ENCODE measurements at places on chromosomes 3 and 15.

GRCh38 chr15:99098991-99099390, 5.9 kb upstream of the SYNM start:
- no peak for DNase-seq

- DNase-seq, result no peak
Measured at GRCh38 chr3:31105438-31106077, 211.1 kb upstream of the GADL1 start.

DNA sequence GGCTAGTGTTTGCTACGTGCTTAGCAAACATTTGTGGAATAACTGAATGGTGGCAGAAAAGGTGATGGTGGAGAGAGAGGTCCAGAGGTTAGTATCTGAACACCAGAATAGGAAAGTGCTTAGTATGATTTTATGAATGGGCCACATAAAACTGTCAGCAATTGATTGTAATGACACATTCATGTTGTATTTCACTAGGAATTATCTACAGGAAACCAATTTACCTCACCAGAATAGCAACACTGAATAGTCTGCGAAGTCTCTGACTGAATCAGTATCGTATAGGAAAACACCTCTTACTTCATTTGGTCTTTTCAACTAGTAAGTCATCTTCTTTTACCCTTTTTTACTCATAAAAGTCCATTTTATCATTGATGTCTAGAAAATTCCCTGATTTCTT, 8.2 kb upstream of the ATP11B start:
- no peak for DNase-seq

DNA sequence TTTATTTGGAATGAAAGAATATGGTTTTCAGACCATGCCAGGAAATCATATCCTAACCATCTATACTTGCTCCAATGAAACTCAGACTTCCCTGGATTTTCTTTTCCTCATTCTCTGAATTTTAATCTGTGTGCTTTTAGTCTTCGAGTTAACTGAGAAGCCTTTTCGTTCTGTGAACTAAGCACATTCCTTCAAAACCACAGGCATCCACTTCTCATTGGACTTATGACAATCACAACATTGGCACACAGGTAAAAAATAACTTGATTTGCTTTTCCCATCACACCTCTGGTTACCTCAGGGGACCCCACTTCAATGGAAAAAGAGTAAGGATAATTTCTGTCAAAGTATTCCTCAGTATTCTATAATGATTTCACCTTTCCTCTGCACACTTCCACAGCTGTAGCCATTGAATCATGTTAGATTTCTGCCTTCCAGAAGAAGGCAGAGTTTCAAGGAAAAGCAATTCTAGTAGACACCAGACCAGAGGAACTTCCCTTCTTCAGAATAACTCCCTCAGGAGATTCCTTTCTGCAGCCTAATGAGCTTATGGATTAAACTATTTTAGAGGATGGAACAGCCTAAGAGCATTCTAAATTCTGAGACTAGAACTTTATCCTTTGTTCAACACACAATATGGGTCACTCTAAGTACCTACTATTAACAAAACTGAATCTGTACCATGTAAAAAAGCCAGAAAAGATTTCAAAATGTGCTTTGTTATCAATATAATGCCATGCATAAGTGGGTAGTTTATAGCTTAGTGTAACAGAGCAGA, 15.9 kb downstream of the COMMD2 start:
- DNase-seq, result no peak

DNA sequence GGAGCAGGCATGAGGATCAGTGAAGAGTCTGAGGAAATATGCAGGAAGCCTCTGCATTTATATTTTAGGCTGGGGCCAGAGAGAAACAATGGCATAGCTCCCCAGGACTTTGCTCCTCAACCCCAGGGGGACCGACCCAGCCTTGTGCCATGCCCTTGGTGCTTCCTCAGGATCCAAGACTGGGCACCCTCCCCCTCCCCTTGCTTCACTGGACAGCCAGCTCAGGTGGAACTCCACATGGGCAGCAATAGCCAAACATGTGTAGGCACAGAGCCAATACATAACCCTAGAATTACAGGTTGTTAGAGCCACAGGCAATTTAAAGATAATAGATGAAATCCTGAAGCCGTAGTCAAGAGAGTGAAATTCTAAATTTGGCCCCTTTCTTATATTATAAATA, 73.0 kb upstream of the ETV5 start:
- DNase-seq, result no peak

- DNase-seq, result no peak
Measured at GRCh38 chr15:45948181-45948621, 313.4 kb downstream of the SQOR start.

DNA sequence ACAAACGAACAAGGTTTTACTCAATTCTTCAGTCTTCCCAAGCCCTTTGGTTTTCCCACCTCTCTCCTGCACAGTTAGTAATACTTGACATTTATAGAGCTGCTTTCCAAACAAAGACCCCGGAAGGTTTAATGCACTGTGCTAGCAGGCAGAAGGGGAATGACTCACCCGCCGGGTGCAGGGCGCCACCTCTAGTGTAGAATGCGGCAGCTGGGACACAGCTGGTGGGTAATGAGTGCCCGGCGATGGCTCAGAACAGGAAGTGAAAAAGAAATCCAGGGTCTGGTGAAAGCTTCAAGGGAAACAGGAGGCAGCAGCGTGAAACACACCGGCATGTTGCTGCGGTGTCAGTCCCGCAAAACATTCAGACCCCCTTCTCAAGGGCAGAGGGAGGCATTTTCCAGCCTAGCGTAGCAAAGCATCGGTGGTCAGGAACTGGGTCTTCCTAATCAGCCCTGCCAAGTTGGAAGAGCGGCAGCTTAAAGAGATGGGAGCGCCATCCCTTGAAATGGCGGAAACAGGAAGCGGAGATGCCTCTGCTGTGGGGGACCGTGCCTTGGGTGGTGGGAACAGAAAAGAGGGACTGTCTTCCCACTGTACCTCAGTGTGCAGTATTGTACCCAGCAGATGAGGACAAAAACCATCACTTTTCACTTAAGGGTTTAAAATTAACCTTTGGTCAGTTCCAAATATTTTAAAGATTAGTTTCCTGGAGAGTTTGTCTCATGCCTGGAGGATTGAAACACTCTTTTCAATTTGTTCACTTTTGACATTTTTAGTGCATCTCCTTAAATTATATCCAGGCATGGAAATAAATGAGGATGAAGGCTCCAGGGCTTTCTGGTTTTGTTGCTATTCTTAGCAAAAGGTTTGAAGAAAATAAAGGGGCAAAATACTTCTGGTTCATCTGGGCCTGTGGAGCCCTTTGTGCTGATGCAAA, 160.7 kb upstream of the MCTP2 start:
- no peak for DNase-seq

DNA sequence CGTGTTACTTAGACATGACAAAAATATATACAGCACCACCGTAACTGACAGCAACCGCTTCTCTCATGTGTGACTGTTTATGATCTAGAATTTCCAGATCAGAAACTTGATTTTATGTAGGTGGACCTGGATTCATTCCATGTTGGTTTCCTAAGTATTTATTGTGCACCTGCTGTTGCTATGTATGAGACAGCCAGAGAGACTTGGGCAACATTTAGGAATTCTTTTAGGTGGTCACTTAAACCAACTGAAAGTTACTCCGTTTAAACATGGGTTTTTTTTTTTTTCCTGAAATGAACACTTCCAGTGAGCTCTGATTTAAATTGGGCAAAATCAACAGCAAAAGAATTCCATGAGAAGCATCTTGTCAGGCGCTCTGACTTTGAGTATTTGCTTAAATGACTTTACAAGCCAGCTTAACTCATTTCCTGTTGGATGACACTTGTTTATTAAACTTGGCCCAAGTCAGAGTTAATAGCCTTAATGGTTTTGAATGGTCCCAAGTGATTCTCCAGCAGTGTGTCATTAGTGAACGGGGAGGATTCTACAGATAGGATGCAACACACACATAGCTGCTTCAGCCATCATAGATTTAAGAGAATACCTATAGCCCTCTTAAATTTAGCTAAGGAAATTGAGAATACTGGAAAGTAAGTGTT, 31.8 kb downstream of the MITF start:
- DNase-seq, result no peak

DNA sequence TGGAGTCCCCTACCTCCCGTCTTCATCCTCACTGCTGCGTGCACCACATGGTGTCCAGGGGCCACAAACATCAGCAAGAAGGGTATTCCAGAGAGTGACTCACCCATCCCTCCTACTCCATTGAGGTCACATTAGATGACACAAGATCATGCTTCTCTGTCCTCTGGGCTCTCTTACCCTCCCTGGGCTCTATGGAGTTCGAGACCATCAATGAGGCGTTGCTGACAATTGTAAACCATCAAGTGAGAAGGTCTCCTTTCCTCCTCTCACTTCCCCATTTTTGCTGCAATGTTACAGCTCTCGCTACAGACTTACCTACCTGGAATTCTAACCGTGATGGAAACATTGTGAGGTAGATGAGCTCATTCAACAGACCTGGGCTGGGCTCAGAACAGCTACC, 51.7 kb downstream of the HMCES start:
- no peak for DNase-seq

DNA sequence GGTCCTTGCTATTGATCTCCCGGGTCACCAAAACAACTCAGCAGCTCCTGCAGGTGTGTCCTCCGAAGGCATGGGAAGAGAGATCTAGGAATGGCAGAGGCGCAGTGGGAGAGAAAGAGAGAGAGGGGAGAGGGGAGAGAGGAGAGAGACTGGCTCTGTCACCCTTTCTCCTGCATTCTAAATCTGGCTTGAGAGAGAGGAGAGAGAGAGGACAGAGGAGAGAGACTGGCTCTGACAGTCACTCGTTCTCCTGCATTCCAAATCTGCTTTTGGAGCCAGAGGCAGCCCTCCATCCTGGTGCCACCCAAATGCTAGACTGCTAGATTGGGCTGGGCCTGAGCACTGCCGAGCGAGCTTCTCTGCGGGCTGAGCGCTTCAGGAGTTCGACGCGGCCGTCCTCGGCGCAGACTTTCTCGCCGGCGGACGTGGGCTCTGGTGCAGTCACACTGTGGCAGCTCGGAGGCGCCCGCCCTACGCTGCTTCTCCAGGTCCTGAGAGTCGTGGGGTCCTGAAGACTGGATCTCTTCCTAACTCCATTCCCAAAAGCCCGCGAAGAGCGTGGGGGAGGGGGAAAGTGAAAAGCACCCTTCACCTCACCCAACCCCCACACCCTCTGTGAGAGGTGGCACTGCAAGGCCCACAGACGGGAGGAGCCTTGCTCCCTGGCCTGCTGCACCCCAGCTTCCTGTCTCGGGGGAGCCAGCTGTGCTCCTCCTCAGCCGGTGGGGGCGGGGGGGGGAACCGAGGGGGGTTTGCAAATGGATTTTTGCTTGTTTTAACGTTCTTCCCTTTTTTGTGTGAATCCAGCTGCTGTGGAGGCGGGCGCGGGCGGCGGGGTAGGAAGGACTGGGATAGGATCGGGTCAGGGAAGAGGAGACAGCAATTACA, 222.3 kb downstream of the MEIS2 start:
- DNase-seq, result peak; percentile 30

GRCh38 chr15:101055411-101055810, 136.3 kb downstream of the LRRK1 start:
- DNase-seq, result no peak

DNA sequence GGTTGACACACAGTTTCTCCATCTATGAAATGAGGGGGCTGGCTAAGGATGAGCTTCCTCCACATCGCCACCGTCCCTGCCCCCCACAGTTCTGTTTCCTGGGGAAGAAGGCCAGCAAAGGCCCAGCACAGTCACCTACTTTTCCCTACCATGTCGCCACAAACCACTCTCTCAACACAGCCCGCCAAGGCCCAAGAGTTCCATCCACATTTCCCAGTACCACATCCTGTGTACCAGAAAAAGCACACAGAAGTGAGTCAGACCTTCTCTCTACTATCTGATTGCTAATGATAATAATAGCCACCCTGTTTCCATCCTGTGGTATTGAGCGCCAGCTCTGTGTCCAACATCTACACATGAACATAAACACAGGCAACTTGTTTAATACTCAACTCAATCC, 30.3 kb upstream of the C15orf39 start:
- DNase-seq, result peak; percentile 45

DNA sequence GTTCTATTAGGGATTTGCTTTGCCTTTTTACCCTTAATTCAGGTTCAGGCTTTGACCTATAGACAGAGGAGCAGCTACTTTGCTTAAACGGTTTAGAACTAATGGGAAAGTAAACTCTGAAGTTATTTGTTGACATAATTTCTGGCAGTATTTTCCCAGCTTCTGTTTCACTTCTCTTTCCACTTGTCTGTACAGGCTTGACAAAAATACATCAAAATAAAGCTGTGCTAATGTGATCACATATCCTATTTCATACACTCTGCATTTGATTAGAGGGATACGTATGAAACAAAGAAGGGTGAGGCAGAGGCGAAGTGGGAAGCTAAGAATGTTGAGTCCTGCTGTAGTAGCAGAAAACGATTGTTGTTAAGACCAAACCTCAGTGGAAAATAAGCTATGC, 389.1 kb upstream of the RARB start:
- DNase-seq, result no peak

DNA sequence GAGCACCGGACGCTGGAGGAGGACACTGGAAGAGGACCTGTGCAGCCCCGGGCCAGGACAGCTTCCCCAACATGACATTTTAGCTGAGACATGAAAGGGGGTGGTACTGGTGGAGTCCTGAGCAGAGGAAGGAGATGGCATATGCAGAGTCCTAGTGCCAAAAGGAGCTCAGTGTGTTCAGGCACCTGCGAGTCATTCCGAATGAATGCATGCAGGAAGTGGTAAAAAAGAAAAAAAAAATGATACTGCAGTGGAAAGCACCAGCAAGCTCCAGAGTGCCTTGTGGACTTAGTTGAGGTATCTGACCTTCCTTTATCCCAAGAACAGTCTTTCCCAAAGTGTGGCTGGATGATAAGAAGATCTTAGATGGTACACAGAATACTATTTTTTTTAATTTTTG, 6.6 kb upstream of the ZNF148 start:
- DNase-seq, result peak; percentile 32

- no peak for DNase-seq
Measured at GRCh38 chr3:157610876-157611535, 107.8 kb upstream of the VEPH1 start.

DNA sequence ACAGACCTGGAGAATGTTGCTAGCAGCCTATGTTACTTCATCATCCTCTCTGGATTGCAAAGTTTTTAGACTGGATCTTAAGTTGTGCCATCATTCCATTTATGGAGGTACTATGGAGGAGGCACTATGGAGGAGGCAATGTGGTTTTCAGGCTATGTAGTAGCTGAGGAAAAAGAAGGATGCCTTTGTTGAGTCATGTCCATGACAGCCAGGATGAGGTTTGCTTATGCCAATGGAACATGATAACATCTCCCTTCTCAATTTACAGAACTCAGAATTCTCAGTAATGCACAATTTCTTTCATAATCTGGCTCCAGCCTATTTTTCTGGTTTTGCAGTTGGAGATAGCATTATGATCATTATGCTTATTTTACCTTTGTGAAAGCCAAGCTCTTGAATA, 65.9 kb upstream of the TMEM108 start:
- DNase-seq, result no peak

DNA sequence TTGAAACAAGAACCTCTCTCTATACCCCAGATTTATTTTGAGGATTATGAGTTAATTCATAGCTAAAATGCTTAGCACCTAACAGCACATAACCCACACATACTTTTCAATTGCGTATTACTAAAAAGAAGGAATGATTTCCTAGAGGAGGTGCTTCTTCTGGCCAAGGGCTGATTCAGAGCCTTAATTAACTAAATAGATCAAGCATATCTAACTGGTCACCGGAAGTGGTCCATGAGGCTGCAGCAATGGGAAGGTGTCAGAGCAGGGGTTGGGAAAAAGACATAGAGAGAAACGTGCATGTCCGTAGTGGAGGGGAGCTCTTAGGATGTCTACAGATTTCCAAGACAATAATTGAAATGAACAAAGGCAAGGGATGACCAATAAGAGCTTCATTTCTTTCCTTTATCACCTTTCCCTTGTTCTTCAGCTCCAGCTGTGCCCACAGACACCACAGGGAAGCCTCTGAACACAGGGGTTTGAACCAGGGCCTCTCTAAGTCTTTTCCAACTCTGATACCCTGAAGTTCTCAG, 467 bp downstream of the HGD start:
- no peak for DNase-seq

Measured in activated naive CD8-positive, alpha-beta T cell treated with anti-CD3 and anti-CD28 coated beads, Interleukin-2, amount 10 ng/mL, durations not matched to agents 7 days and 5 days (primary cell).